Sigmoid colon (tissue), 7 donors: ENCODE measurements at places on chromosomes 6 and 20. TPM values are rescaled to one million over a fixed set of nuclear protein-coding genes. Genes with fewer than 3 reads are reported as not detected.

GRCh38 chr6:87049779-87050178 is 45.1 kb downstream of the CGA start:
- DNase-seq: no peak
- no peaks in the 10 kb centered on the region for H3K36me3 ChIP-seq
- H3K4me1 ChIP-seq: no peaks in the 10 kb centered on the region
- no peak overlapping the region for H3K4me3 ChIP-seq

GRCh38 chr6:151385177-151385576 is 6.2 kb downstream of the ZBTB2 start:
- no peak overlapping the region for H3K27ac ChIP-seq
- H3K27me3 ChIP-seq: no peaks in the 10 kb centered on the region
- no peak for DNase-seq
- H3K4me3 ChIP-seq: no peak overlapping the region
- peaks cover 3% of the 10 kb centered on the region for H3K36me3 ChIP-seq

DNA sequence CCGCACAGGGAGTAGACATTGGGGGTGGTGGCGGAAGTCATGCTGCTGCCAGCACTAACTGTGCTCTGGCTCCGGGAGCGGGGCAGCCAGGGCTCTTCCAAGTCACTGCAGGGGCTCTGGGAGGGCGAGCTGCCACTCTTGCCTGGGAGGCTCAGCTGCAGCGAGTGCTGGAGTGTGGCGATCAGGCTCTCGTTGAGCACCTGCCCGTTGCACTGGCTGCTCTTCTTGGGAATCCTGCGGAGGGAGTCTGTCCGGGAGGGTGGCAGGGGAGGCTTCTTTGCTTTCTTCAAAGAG is 28.0 kb downstream of the HEBP2 start:
- H3K36me3 ChIP-seq: no peaks in the 10 kb centered on the region
- no peak overlapping the region for H3K27ac ChIP-seq
- H3K4me3 ChIP-seq: no peak overlapping the region
- H3K4me1 ChIP-seq: peaks cover 21% of the 10 kb centered on the region

- no peak for DNase-seq
- H3K27me3 ChIP-seq: no peaks in the 10 kb centered on the region
Measured at GRCh38 chr6:160132776-160133338, 11.2 kb downstream of the SLC22A1 start.

The LPA gene
- not detected for total RNA-seq

DNA sequence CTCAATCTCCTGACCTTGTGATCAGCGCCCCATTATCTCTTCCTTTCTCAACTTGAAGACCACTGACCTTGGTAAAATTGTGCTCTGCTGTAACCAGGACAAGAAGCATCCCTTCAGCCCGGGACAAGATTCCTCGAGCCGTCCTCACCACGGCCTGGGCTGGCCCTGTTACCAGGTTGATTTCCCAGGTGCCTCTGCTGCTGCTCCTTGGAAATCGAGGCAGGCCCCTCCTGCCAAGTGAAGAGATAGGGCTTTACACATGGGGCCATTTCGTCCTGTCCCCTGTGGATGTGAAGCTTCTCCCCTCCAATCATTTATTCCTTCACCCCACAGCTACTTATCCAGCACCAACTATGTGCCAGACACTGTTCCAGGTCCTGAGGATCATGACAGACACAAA is 21.5 kb downstream of the RAB44 start:
- no peaks in the 10 kb centered on the region for H3K36me3 ChIP-seq
- no peaks in the 10 kb centered on the region for H3K4me1 ChIP-seq
- H3K27ac ChIP-seq: no peak overlapping the region
- no peak for DNase-seq

- no peaks in the 10 kb centered on the region for H3K4me1 ChIP-seq
- no peaks in the 10 kb centered on the region for H3K27me3 ChIP-seq
- DNase-seq: no peak
- no peak overlapping the region for H3K27ac ChIP-seq
- H3K36me3 ChIP-seq: no peaks in the 10 kb centered on the region
- H3K4me3 ChIP-seq: no peak overlapping the region
Measured at GRCh38 chr20:53957451-53958172, 112.8 kb downstream of the BCAS1 start.

- DNase-seq: no peak
- no peak overlapping the region for H3K27ac ChIP-seq
- no peak overlapping the region for H3K4me3 ChIP-seq
- peaks cover 5% of the 10 kb centered on the region for H3K27me3 ChIP-seq
- H3K4me1 ChIP-seq: peaks cover 9% of the 10 kb centered on the region
- H3K36me3 ChIP-seq: no peaks in the 10 kb centered on the region
Measured at GRCh38 chr20:57092900-57093530, 173.4 kb downstream of the BMP7 start.

GRCh38 chr20:33820362-33820761 is 9.2 kb downstream of the CHMP4B start:
- DNase-seq: no peak
- no peaks in the 10 kb centered on the region for H3K4me1 ChIP-seq

GRCh38 chr6:108883172-108883571 is 35.0 kb downstream of the ARMC2 start:
- H3K27me3 ChIP-seq: no peaks in the 10 kb centered on the region
- H3K4me1 ChIP-seq: no peaks in the 10 kb centered on the region
- H3K4me3 ChIP-seq: no peak overlapping the region
- no peak overlapping the region for H3K27ac ChIP-seq
- no peak for DNase-seq
- no peaks in the 10 kb centered on the region for H3K36me3 ChIP-seq

The KHDRBS2 gene
- total RNA-seq: not detected

- peaks cover 7% of the 10 kb centered on the region for H3K4me1 ChIP-seq
- H3K27ac ChIP-seq: peak overlapping the region; percentile 94
- no peaks in the 10 kb centered on the region for H3K27me3 ChIP-seq
- no peak for DNase-seq
- no peaks in the 10 kb centered on the region for H3K36me3 ChIP-seq
Measured at GRCh38 chr20:10433014-10433622, 904 bp downstream of the MKKS start.

DNA sequence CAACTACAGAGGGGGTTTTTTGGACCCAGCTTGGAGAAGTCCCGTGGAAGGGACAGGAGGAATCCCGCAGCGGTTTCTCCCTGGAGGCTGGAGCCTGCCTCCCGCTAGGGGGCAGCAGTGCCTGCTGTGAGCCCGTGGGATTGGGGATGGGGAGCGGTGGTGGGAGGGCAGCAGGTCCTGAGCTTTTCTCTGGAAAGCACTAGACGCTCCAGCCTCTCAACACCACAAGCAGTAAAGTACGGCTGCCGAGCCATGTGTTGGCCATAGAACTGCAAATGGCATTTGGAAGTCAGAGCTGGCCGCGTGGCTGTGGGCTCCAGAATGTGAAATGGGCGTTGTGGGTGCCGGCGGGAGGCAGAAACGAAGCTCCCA is 47.8 kb downstream of the GMPR start:
- H3K4me1 ChIP-seq: no peaks in the 10 kb centered on the region
- no peak overlapping the region for H3K4me3 ChIP-seq
- no peaks in the 10 kb centered on the region for H3K27me3 ChIP-seq

The KCNQ2 gene
- 1.4 TPM for total RNA-seq

The ACSS1 gene
- 31.9 TPM for total RNA-seq

The HNF4A gene
- total RNA-seq: 0.27 TPM

- peaks cover 19% of the 10 kb centered on the region for H3K4me1 ChIP-seq
- H3K27me3 ChIP-seq: no peaks in the 10 kb centered on the region
- H3K36me3 ChIP-seq: no peaks in the 10 kb centered on the region
Measured at GRCh38 chr20:50226093-50226974, 35.7 kb downstream of the CEBPB start.

The PRDM1 gene
- total RNA-seq: 1.6 TPM

DNA sequence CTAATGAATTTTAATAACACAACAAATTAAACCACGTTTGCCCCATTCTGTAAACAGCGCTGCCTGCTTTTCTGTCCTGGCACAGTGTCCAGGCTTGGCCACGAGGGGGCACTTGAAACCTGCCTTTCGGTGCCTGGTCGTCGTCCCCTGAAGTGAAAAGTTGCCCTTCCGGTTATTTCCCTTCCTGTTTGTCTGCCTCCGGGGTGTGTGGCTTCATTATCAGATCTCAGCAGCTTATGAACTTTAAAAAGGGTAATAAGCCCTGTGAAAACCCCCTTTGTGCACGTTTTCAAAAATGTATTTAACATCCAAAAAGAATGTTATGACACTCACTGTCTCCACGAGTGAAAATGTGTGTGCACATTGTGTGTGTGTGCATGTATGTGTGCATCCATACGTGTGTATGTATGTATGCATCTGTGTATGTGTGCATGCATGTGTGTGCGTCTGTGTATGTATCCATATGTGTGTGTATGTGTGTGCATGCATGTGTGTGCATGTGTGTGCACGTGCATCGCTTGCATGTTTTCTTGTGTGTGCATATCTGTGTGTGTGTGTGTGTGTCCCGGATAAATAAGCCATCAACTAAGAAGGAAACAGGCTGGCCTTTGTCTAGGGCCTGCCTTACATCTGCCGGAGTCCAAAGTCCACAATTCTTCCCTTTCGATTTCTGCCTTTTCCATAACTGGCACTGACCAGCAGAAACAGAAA is 358.4 kb downstream of the THBS2 start:
- no peaks in the 10 kb centered on the region for H3K27me3 ChIP-seq
- H3K36me3 ChIP-seq: no peaks in the 10 kb centered on the region
- H3K27ac ChIP-seq: no peak overlapping the region
- no peaks in the 10 kb centered on the region for H3K4me1 ChIP-seq
- no peak overlapping the region for H3K4me3 ChIP-seq

The RHAG gene
- total RNA-seq: not detected
